Naive thymus-derived CD8-positive, alpha-beta T cell (primary cell): ENCODE measurements at places on chromosomes 2 and 18. TPM values are rescaled to one million over a fixed set of nuclear protein-coding genes. Genes with fewer than 3 reads are reported as not detected.
A peak's percentile ranks its signal among the peaks of the same experiment; 100 is the strongest.

Gene ZNF236
- 25.6 TPM for total RNA-seq

DNA sequence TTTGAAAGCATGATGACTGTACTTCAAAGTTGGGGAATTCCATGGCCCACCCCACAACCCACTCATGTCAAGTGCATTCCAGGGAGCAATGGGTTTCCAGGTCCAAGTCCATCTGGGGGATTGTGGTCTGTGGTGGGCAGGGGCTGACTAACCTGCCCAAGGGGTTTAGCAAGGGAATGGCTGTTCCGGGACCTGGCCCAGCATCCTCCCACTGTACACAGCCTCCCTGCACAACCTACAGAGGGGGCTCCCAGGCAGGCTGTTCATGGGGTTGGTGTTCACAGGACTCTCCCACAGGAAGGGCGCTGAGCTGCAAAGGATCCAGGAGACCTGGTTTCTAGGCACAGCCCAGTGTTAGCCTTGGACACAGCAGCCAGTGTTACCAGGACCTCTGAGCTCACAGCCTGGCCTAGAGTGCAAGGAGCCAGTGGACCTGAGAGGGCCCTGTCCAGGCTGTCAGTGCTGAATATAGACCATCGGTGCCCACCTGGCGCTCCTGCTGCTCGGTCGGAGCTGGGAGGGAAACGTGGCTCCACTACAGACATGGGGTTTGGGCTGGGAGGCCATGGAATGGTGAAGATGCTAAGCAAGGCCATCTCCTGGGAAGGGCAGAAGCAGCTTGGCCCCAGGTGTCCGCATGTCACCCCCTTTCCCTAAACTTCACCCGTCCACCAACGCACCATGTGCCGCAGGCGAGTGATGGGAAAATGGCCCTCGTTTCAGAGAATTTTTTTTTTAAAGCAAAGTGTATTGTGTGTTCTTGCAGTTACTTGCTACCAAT lies 317.2 kb downstream of the GBX2 start:
- no peak overlapping the region for H3K27ac ChIP-seq
- H3K4me1 ChIP-seq: no peaks in the 10 kb centered on the region
- no peak overlapping the region for H3K4me3 ChIP-seq
- peaks cover 9% of the 10 kb centered on the region for H3K27me3 ChIP-seq
- H3K36me3 ChIP-seq: no peaks in the 10 kb centered on the region

GRCh38 chr2:17652681-17653394 lies 100.8 kb downstream of the SMC6 start:
- no peaks in the 10 kb centered on the region for H3K4me1 ChIP-seq
- no peak for DNase-seq
- no peaks in the 10 kb centered on the region for H3K36me3 ChIP-seq
- H3K27ac ChIP-seq: no peak overlapping the region
- no peak overlapping the region for H3K4me3 ChIP-seq
- no peaks in the 10 kb centered on the region for H3K27me3 ChIP-seq

Gene TMEM37
- total RNA-seq: not detected

GRCh38 chr2:70918016-70918415 lies 17.7 kb upstream of the ATP6V1B1 start:
- H3K27me3 ChIP-seq: peaks cover 27% of the 10 kb centered on the region
- no peaks in the 10 kb centered on the region for H3K36me3 ChIP-seq
- no peak overlapping the region for H3K27ac ChIP-seq
- no peak overlapping the region for H3K4me3 ChIP-seq

Gene MAPRE3
- total RNA-seq: 3.8 TPM

DNA sequence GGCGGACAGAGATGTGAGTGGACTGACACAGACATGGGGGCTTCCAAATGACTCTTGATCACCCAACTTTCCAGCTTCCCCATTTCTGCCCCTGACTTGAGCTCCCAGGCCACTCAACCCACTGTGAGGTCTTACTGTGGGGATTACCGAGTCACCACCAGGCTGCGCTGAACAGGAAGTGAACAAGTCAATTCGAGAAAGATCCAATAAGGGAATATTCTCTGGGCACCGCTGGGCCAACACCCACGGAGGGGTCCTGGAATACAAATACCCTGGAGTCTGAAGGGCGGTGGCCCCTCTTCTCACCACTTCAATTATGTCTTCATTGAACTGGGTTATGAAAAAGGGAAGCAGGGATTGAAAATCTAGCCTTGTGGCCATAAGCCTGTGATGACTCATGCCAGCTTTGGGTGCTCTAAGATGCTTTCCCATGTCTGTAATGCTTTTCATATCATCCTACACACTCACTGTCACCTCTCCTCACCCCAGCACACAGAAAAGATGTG lies 37.7 kb downstream of the BCL11A start:
- H3K27ac ChIP-seq: peak overlapping the region; percentile 9
- H3K4me3 ChIP-seq: no peak overlapping the region
- DNase-seq: no peak
- H3K36me3 ChIP-seq: no peaks in the 10 kb centered on the region
- no peaks in the 10 kb centered on the region for H3K4me1 ChIP-seq
- no peaks in the 10 kb centered on the region for H3K27me3 ChIP-seq

GRCh38 chr2:143588746-143589145 lies 459.5 kb downstream of the ARHGAP15 start:
- H3K27ac ChIP-seq: no peak overlapping the region
- H3K27me3 ChIP-seq: no peaks in the 10 kb centered on the region
- H3K36me3 ChIP-seq: peaks cover 72% of the 10 kb centered on the region

- H3K4me1 ChIP-seq: peaks cover 45% of the 10 kb centered on the region
- no peak for DNase-seq
- H3K27me3 ChIP-seq: no peaks in the 10 kb centered on the region
- no peak overlapping the region for H3K4me3 ChIP-seq
- H3K36me3 ChIP-seq: peaks cover 23% of the 10 kb centered on the region
Observed at GRCh38 chr2:206075113-206075512, 10.9 kb downstream of the INO80D start.
